ENCODE measurements at places on chromosomes 16 and 17.

DNA sequence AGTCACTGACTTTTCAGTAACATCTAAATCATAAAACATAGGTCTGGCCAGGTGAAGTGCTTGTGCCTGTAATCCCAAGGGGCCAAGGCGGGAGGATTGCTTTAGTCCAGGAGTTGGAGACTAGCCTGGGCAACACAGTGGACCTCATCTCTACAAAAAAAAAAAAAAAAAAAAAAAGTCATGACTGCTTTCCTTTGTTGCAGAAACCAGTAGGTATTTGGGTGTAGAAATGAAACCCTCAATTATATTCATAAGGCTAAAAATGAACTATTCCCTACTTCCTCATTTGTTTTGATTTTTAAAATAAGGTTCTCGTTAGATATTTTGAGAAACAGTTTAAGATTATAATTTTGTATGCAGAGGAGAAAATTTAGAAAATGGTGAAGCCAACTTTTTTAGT lies 26.0 kb downstream of the PITPNC1 start:
- no peak for DNase-seq

DNA sequence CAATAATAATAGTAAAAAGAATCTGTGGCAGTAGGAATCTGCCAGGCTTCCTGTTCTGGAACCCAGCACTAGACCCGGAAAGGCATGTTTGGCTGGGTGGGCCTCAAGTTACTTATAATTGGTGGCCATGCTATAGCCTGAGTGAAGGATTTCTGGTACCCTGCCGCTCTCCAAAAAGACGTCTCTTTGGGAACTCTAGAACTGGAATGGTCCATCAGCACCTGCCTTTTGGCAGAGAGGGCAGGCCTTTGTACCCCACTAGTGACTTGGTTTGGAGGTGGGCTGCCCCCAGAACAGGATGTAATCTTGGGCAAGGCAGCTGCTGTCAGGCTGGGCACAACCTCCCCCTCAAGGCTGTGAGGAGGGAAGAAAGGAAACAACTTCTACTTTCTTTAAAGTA lies 29.3 kb upstream of the ST6GALNAC1 start:
- no peak for DNase-seq

- DNase-seq: no peak
These were observed 236.1 kb downstream of the CPPED1 start for GRCh38 chr16:12567602-12568001.

DNA sequence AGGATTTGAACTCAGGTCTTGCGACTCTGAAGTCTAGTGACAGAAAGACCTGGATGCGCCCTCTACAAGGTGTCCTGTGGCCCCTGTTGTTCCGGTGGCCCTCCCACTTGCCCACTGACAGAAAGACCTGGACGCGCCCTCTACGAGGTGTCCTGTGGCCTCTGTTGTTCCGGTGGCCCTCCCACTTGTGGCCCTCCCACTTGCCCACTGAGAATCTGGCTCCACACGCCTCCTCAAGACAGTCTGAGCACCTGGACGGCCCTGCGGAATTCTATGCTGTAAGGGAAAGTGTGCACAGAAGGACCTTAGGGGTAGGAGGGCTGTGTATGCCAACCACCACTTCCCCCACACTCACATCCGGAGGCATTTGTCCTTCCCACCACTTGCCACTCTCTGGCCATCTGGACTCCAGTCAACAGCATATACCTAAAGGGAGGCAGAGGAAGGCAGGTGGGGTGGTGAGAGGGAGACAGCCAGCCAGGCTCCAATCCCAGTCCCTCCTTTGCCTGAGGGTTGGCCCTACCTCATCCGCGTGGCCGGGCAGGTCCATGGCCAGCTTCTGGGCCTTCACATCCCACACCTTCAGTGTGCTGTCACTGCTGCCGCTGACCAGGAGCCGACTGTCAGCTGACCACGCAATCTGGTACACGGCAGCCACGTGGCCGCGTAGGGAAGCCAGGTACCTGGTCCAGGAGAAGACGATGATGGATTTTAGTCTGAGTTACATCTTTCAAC lies 9.1 kb downstream of the NLE1 start:
- no peak for DNase-seq

DNA sequence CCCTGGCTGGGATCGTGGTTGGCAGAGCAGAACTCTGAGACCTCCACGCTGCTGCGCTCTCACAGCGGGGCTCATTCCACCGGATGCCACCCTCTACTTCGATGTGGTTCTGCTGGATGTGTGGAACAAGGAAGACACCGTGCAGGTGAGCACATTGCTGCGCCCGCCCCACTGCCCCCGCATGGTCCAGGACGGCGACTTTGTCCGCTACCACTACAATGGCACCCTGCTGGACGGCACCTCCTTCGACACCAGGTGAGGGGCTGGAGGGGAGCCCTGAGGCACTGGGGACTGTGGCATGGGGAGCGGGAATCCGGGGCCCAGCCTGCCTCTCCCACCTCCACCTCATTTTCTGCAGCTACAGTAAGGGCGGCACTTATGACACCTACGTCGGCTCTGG lies 5.2 kb downstream of the FKBP10 start:
- DNase-seq: no peak

GRCh38 chr17:45200701-45201100 lies 21.0 kb upstream of the FMNL1 start:
- no peak for DNase-seq

DNA sequence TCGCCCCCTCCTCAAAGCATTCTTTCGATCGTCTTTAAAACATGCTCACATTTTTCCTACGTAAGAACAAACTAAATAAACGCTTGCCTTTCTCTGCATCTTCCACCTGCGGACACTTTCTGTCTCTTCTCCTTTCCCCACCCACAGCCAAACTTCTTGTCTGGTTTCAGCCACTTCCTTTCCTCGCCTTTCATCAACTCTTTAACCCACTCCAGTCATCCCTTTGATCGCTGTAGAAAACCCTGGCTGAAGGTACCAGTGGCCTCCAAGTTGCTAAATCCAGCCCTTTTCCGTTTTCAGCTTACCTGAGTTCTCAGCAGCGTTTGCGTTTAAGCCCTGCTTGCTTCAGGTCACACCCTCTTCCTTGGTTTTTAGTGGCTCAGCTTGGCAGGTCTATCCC lies 483 bp downstream of the RPA1 start:
- DNase-seq: peak; percentile 57

GRCh38 chr17:73532421-73532901 lies 111.8 kb downstream of the SDK2 start:
- DNase-seq: no peak

GRCh38 chr16:11511328-11511727 lies 75.4 kb downstream of the LITAF start:
- DNase-seq: no peak

DNA sequence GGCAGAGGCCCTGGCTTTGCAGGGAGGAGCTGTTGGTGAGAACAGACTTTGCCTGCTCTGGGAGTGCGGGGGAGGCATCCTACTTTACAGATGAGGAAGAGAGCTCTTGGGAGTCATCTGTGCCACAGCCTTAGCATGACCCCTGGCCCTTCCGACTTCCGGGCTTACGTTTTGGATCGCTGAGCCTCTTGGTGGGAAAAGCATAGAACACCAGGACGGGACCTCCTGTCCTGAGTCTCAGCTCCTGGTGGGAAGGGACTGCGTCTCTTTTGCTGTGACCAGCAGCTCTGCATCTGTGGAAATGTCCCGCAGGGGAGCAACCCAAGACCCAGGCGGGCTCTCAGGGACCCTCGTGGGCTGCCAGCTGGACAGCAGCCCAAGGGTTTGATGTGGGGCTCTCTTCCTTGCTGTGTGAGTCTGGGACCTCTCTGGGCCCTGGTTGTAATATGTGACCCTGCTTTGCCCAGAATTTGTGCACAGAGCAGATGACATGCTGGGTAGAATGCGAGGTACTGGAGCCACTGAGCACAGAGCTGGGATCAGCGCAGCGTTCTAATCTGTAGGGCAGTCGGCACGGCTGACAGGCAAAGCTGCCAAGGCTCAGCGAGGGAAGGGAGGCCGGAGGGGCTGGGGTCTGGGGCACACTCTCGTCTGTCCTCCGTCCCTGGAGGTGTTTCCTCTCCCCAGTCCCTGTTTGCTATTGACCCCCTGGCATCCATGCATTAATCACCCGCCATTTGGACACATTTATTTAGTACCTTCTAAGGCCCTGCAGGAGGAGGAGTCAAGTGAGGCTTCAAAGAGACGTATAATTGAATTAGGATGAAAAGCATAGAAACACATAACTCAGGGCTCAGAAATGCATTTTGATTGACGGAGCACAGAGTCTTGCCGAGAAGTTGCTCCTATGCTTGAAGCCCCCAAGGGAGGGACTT lies 64.0 kb downstream of the NT5M start:
- DNase-seq: no peak

DNA sequence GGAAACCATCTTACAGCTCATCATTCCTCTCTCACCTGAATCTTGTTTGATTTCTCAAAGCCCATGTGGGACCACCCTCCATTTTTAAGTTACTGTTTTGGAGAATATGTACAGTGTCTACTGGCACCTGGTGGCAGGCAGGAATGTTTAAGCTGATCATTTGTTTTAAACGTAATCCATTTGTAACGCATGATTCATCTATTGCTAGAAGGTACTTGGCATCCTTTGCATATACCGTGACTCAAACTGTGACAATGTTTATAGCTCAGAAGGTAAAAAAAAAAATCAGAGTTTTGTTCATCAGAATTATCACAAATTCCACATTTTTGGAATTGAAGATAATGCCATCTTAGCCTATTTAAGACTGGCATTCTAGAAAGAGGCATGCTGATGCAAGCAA lies 1007.5 kb upstream of the EEF2KMT start:
- DNase-seq: no peak

DNA sequence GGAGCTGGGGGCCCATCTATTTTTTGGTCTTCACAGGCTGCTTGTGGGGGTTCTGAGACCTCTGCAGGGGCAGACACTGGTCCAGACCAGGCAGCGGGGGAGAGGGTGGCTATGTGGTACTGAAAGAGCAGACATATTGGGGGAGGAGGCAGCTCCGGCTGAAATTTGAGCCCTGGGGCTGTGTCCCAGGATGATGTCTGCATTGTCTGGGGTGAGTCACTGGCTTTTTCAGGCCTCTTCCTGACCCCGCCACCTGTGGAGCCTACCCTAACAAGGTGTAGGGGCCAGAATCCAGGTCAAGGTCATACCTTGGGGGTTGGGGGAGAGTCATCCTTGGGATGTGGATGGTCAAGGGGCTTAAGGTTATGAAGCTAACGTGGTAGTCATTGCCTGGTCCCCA lies 2.4 kb downstream of the CORO6 start:
- DNase-seq: no peak

DNA sequence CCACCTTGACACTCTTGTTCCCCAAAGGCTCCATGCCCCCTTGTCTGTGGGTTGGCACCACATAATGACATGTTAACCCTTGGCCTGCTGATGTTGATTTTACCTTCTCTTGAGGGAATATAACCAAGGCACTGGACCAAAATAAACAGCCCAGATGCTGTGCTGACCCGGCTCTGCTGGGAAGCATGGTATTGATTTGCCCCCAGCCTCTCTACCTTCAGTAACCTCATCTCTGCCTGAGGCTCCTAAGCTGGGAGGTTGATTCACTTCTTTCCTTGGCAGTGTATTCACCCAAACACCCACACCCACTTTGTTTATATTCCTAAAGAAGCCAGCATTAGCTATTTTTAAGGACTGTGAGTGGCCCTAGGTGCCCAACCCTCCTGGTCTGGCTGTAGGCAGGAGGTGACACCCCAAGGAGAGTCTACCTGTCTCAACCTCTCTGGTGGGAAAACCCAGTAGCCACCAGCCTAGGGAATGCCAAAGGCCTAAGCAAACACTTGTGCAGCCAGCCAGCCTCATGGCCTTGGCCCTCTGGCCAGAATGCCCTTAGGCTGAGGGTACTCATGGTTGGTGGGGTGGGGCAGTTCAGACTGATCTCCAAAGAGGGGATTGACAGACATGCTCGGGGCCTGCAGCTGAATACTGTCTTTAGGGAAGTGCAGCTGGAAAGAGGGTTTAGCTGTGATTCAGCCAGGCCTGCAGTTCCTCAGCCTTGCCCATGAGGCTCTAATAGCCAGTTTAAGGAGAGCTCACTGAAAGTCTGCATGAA lies 42.7 kb downstream of the GNAO1 start:
- no peak for DNase-seq

GRCh38 chr16:12168074-12169000 lies 191.8 kb downstream of the SNX29 start:
- DNase-seq: no peak

GRCh38 chr17:50361561-50362480 lies 11.2 kb downstream of the MRPL27 start:
- peak; percentile 75 for DNase-seq

GRCh38 chr17:73546770-73547536 lies 97.3 kb downstream of the SDK2 start:
- peak; percentile 80 for DNase-seq

GRCh38 chr16:53064081-53064578 lies 9.3 kb downstream of the CHD9 start:
- DNase-seq: no peak

DNA sequence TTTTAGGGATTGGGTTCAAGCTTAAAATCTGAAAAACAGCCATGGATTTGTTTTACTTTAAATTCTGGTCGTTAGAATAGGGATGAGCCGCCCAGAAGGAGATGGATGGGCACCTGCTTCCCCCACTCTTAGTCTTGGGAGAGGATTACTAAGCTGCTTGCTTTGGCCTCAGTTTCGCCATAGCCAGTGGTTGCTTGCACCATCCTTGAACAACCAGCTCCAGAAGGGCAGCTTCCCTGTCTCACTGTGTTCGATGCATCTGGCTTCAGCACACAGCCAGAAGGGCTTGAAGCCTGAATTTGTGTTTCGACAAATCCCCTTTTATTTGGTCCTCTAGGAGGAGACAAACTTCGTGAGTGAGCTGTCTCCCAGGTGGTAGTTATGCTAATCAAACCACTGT lies 7.1 kb downstream of the CYB5D2 start:
- no peak for DNase-seq

GRCh38 chr17:80750263-80750662 lies 205.6 kb downstream of the RPTOR start:
- peak; percentile 46 for DNase-seq

DNA sequence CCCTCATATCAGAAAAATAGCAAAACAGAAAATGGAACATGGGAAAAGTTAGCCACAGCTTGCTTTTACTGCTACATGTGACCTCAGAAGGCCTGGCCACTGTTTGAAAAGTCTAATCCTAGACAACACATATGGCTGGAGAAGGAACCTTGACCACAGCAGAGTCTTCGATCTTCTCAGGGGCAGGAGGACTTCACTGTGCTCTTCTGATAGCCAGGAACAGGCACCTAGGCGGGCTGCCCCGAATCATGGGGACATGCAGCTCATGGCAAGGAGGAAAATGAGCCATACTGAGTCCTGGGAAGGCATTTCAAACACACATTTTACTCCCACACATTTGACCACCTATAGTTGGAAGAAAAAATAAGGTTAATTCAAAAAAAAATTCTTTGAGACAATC lies 31.1 kb upstream of the ADORA2B start:
- DNase-seq: no peak
